Smooth muscle cell of the umbilical artery (primary cell): ENCODE measurements at places on chromosomes 4 and X. TPM values are rescaled to one million over a fixed set of nuclear protein-coding genes. Genes with fewer than 3 reads are reported as not detected.

Gene HSFX4
- total RNA-seq, result not detected in 2 replicates

Gene PRDM5
- 12.2 and 22.0 TPM in 2 replicates for total RNA-seq

Gene SSX4B
- not detected in 2 replicates for total RNA-seq

Gene FGG
- total RNA-seq, result not detected in 2 replicates

Gene NDST3
- total RNA-seq, result 0.05 and 2.4 TPM in 2 replicates

Gene GPR119
- not detected in 2 replicates for total RNA-seq

Gene CHRDL1
- total RNA-seq, result 0.14 TPM in 1 of 2 replicates, not detected in the other

Gene NEIL3
- total RNA-seq, result 1.2 and 4.0 TPM in 2 replicates

Gene PAGE5
- not detected in 2 replicates for total RNA-seq

Gene NPY1R
- total RNA-seq, result under 0.01 TPM in 1 of 2 replicates, not detected in the other

Gene HTN3
- not detected in 2 replicates for total RNA-seq

Gene JADE3
- total RNA-seq, result 6.2 and 7.2 TPM in 2 replicates

Gene ATP1B4
- total RNA-seq, result not detected in 2 replicates

Gene GABRG1
- total RNA-seq, result not detected in 2 replicates

Gene EGFL6
- total RNA-seq, result not detected in 2 replicates

Gene TBC1D8B
- total RNA-seq, result 36.2 and 44.4 TPM in 2 replicates

Gene GLRA2
- not detected in 2 replicates for total RNA-seq

Gene ERVMER34-1
- total RNA-seq, result not detected in 2 replicates

Gene CT45A10
- not detected in 2 replicates for total RNA-seq

Gene ACE2
- 0.05 TPM in 1 of 2 replicates, not detected in the other for total RNA-seq

Gene JCHAIN
- 1.2 TPM in 1 of 2 replicates, not detected in the other for total RNA-seq

Gene NDNF
- total RNA-seq, result 1.2 and 1.5 TPM in 2 replicates

Gene SMIM10
- total RNA-seq, result 1.8 and 3.6 TPM in 2 replicates

Gene PWWP3B
- total RNA-seq, result 2.1 and 2.3 TPM in 2 replicates

Gene DMRTC1B
- not detected in 2 replicates for total RNA-seq

Gene ASB12
- not detected in 2 replicates for total RNA-seq

Gene ETDB
- total RNA-seq, result not detected in 2 replicates
